ENCODE measurements at places on chromosomes 7 and 10. TPM values are rescaled to one million over a fixed set of nuclear protein-coding genes. Genes with fewer than 3 reads are reported as not detected.

DNA sequence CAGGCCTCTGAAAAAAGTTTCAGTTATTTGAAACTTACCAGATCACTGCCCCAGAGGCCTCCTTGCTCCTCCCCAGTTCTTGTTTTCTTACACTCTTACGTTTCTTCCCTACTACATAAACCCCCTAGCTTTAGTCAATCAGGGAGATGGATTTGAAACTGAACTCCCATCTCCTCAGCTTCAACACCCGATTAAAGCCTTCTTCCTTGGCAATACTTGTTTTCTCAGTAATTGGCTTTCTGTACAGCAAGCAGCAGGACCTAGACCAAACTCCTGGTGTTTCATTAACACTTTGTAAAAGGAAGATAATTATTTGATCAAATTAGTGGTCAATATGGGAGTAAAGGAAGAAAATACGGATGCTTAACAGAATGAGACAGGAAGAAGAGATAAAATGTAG, 870.4 kb downstream of the PCDH15 start:
- no peak overlapping the region for H3K27ac ChIP-seq
- no peaks in the 10 kb centered on the region for H3K36me3 ChIP-seq
- no peak for DNase-seq
- no peaks in the 10 kb centered on the region for H3K27me3 ChIP-seq

DNA sequence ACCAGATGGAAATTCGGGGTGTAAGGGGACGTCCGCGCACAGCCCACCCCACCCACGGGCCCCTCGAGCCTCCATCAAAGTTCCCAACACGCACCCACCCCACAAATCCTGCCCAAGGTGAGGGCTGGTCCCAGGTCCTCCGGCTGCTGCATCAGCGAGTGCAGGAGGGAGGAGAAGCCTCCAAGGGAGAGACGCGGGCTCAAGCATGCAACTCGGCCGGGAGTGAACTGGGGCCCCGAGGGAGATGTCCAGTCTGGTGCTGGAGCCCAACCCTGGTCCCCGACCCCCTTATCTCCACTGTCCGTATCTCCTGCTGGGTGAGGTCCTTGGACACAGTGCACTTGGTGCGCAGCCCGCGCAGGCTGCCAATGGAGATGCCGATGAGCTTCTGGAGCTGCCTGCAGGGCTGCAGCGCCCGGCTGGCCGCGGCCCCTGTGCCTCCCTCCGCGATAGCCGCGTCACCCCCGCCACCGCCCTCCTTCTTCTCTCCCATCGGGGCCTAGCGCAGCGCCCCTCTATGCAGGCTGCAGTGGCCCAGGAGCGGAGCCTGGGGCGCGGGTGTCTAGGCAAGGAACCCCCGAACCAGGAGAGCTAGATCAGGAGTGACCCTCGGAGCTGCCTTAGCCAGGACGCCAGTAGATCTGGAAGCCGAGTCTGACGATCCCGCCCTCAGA, 489.2 kb downstream of the ZNF33B start:
- no peaks in the 10 kb centered on the region for H3K4me1 ChIP-seq
- DNase-seq, result peak; percentile 1
- H3K27me3 ChIP-seq, result no peaks in the 10 kb centered on the region
- no peak overlapping the region for H3K27ac ChIP-seq
- H3K4me3 ChIP-seq, result no peak overlapping the region

DNA sequence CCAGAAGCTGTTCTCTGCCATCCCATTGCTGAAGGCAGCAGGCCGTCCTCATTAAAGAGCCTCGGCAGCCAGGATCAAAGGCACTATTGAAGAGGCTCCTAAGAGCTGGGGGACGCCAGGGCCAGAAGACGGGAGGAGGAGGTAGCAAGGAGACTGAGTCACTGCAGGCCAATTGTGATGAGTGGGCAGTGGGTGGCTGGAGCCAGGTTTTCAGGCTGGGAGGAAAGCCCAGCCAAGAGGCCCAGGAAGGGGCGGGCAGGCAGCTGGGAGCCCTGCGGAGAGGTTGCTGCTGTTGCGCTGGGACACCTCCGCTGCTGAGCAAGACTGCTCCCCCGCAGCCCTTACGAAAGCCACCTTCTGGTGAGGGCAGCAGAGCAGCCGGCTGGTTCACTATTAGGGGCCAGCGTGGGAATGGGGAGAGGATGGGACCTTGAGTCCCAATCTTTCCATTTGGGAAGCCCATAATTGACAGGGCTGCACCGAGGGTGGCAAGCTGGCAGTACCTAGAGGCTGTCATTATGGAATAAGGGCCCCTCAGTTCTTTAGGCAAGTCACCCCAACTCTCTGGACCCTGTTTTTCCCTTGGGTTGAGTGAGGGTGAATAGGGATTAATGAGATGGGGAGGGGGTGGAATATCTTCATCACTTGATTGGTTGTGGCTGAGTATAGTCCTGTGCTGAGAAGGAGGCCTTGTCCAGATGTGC, 48.4 kb downstream of the UNC5B start:
- peak; percentile 85 for DNase-seq
- H3K27ac ChIP-seq, result peak overlapping the region; percentile 27
- peaks cover 1% of the 10 kb centered on the region for H3K36me3 ChIP-seq
- no peaks in the 10 kb centered on the region for H3K27me3 ChIP-seq
- H3K4me1 ChIP-seq, result peaks cover 31% of the 10 kb centered on the region

DNA sequence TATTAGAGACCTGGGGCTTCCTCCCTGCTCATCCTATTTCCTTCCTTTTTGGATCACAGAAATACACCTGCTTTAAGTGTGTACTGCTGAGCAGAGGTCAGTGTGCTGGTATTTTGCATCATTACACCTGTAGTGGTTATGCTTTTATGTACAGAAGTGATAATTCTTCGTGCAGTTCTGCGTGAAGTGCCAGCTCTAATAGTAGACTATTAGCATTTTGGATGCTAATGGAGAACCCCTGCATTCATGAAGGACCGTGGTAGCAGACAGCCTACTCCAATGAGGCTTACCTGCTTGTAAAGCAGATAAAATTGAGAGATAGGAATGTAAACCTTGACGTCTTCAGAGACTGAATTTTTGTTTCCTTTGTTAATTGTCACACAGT, 114.3 kb downstream of the CDK14 start:
- DNase-seq, result no peak
- H3K27ac ChIP-seq, result no peak overlapping the region
- H3K27me3 ChIP-seq, result no peaks in the 10 kb centered on the region
- peaks cover 35% of the 10 kb centered on the region for H3K4me1 ChIP-seq
- no peaks in the 10 kb centered on the region for H3K36me3 ChIP-seq
- no peak overlapping the region for H3K4me3 ChIP-seq

Gene SFTPD
- total RNA-seq, result 661 TPM

Gene NOS3
- 31.0 TPM for total RNA-seq

DNA sequence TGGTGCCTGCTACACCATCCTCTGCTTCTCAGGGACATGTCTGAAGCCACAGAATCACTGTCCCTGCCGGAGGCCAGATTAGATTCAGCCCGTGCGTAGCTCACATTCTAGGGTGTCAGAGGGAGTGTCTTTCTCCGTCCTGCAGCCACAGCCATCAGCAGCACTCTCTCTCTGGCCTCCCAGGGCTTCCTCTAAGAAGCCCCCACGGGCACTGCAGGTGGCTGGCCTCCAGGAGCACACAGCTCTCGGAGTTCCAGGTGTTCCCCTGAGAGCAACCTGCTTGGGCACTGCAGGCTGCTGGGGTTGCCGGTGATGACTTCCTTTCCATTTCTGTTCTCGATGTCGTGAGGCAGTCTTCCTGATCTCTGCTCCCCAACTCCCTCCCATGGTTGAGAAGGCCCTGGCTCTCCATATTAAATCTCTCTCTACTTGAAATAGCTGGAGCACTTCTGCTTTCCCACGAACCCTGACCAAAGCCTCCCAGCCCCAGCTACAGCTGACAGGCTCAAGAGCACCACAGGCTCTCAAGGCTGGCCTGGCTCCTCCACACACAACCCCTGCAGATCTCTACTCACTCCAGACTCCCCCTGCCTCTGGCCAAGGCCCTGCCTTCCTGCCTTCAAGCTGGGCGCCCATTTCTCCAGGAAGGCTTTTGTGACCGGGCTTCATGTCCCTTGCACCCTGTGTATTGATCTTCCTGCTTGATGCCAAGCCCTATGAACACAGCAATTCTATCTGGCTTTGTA, 49.0 kb upstream of the TMEM72 start:
- no peaks in the 10 kb centered on the region for H3K36me3 ChIP-seq
- no peaks in the 10 kb centered on the region for H3K27me3 ChIP-seq
- DNase-seq, result no peak
- H3K4me1 ChIP-seq, result no peaks in the 10 kb centered on the region

- no peaks in the 10 kb centered on the region for H3K36me3 ChIP-seq
- DNase-seq, result no peak
- no peak overlapping the region for H3K4me3 ChIP-seq
- peaks cover 1% of the 10 kb centered on the region for H3K4me1 ChIP-seq
Measured at GRCh38 chr7:17205910-17206309, 92.5 kb upstream of the AHR start.

DNA sequence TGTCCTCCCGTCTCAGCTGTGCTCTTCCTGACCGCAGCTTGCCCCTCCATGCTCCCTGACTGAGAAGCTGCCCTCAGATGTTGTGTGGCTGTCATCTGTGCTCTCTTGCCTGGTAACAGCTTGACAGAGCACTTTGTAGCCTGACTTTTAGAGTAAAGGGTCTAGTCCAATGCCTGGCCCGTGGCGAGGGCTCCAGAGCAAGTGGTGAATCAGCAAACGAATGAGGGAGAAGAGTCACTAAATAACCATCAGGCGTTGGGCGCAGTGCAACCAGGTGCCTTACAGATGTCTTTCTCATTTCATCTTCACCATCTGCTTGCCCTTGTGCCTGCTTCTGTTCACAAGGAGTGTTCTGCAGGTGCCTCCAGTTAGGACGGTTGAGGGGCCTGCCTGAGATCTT, 45.6 kb downstream of the MKI67 start:
- no peak overlapping the region for H3K27ac ChIP-seq
- no peak overlapping the region for H3K4me3 ChIP-seq
- no peaks in the 10 kb centered on the region for H3K36me3 ChIP-seq
- H3K4me1 ChIP-seq, result no peaks in the 10 kb centered on the region

DNA sequence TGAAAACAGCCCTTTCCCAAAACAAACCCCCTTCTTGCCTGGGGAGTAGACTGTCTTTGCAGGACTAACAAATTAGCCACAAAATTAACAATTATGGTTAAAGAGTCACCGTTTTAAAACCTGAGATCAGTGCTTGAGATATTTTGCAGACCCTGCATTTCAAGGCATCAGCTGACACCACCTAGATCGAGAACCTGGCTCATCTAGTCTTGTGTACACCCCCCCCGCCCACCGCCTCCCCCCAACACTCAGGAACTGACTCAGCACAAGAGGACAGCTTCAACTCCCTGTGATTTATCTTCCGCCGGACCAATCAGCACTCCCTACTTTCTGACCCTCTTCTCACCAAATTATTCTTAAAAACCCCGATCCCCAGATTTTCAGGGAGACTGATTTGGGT, 737.1 kb downstream of the PHTF2 start:
- no peaks in the 10 kb centered on the region for H3K27me3 ChIP-seq
- H3K4me1 ChIP-seq, result no peaks in the 10 kb centered on the region
- no peak overlapping the region for H3K4me3 ChIP-seq
- no peak for DNase-seq
- H3K27ac ChIP-seq, result no peak overlapping the region
- H3K36me3 ChIP-seq, result no peaks in the 10 kb centered on the region

Gene PCDH15
- 16.9 TPM for total RNA-seq

DNA sequence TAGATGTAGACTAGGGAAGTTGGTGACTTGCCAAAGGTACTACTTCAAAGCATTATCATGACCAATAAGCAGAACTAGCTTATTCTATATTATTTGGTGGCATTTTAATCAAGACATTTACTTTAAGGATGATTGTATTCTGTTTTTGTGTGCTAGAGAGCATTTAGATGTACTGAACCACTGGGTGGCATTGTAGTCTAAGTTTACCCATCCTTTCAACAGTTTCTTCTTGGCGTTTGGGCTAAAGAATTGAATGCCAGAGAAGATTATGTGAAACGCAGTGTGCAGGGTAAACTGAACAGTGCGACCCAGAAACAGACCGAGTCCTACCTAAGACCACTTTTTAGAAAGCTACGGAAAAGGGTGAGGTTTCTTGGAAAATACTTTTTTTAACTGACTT, 26.8 kb downstream of the PRPF18 start:
- peak; percentile 82 for DNase-seq
- H3K4me3 ChIP-seq, result no peak overlapping the region
- H3K27ac ChIP-seq, result no peak overlapping the region
- H3K36me3 ChIP-seq, result peaks cover 36% of the 10 kb centered on the region
- no peaks in the 10 kb centered on the region for H3K4me1 ChIP-seq
- H3K27me3 ChIP-seq, result no peaks in the 10 kb centered on the region

Gene ANXA8
- total RNA-seq, result 0.68 TPM

- H3K4me1 ChIP-seq, result peaks cover 13% of the 10 kb centered on the region
- H3K27ac ChIP-seq, result no peak overlapping the region
- peak; percentile 21 for DNase-seq
- H3K36me3 ChIP-seq, result no peaks in the 10 kb centered on the region
- no peak overlapping the region for H3K4me3 ChIP-seq
Measured at GRCh38 chr10:49300140-49300974, 1.4 kb downstream of the C10orf71 start.

- H3K27me3 ChIP-seq, result no peaks in the 10 kb centered on the region
- H3K36me3 ChIP-seq, result no peaks in the 10 kb centered on the region
- H3K4me1 ChIP-seq, result no peaks in the 10 kb centered on the region
Measured at GRCh38 chr7:64045301-64046040, at the start of gene ZNF727. TSS of gene ZNF727 (plus strand) at chr7:64045434. CDS start at chr7:64045622, 188 bp downstream.

GRCh38 chr10:33982995-33983394, 648.5 kb upstream of the NRP1 start:
- no peaks in the 10 kb centered on the region for H3K27me3 ChIP-seq
- no peak overlapping the region for H3K4me3 ChIP-seq
- H3K27ac ChIP-seq, result no peak overlapping the region
- no peaks in the 10 kb centered on the region for H3K4me1 ChIP-seq
- H3K36me3 ChIP-seq, result no peaks in the 10 kb centered on the region

Gene GPR26
- total RNA-seq, result not detected

DNA sequence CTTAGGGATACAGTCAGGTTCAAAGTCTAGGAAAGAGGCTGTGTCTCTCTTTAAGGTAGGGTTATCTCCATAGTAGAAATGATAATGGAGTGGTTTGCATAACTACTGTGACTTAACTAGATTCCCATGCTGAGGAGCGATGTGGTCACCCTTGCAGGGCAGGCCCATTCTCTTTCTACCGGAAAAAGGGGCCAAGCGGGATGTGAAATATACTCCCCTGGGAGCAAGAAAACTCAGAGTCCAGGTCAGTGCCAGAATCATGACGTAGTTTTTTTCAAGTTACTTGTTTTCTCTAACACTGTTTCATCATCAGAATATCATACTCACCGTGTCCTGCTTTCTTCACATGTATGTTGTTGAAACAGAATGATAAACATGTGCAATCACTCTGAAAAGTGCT, 649.0 kb upstream of the ANKRD30A start:
- no peak overlapping the region for H3K27ac ChIP-seq
- H3K4me1 ChIP-seq, result no peaks in the 10 kb centered on the region
- no peak for DNase-seq

- DNase-seq, result no peak
- no peaks in the 10 kb centered on the region for H3K4me1 ChIP-seq
- H3K4me3 ChIP-seq, result no peak overlapping the region
- H3K27ac ChIP-seq, result no peak overlapping the region
- no peaks in the 10 kb centered on the region for H3K36me3 ChIP-seq
Measured at GRCh38 chr10:102984086-102984485, 66.0 kb downstream of the CNNM2 start.
